ENCODE measurements at places on chromosomes 6 and 20.

DNA sequence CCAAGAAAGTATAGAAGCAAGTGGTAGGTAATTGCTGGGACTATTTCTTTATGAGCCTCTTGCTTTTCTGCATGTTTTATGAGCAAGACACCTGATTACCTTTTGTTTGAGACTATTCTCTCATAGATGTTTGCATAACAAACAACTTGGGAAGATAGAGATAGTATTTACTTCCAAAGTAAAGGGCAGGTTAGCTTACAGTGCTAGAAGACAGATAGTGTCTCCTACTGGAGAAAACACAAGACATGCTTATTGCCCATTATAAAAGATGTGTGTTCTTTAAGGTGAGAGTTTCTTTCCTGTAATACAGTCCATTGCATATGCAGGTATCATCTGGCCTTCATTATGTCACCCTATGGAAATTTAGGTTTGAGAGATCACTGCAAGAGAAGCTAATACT is 174.2 kb upstream of the FUT9 start:
- DNase-seq = no peak

GRCh38 chr6:82416346-82416745 is 52.7 kb downstream of the TPBG start:
- DNase-seq = no peak

DNA sequence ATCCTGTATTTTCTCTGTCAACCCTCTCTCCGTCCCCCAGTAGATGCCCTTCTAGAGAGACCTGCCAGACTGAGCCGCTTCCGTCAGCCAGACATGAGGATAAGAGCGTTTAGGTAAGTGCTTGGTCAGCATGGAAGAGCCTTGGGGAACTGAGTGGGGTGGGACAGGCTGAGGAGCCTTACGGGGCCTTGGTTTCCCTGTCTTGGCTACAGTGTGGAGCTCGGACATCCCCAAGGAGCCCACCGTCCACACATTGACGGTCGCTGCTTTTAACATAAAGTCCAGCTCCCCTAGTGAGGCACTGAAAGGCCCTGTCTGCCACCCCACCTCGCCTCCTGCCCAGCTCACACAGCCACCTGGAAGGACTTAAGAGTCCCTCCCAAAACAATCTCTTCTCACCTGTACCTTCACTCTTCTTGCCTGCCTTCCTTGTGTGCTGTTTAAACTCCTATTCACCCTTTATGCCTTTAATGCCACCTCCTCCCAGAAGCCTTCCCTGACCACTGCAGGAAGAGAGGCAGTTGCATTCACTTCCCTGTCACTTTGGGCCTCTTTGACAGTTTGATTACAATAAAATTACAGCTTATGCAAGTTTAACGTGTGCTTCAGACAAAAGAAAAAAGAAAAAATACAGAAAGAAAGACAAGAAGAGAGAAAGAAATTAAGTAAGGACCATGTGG is 42.3 kb downstream of the PDYN start:
- DNase-seq = no peak

GRCh38 chr6:11744753-11745152 is 33.9 kb downstream of the ADTRP start:
- DNase-seq = no peak

DNA sequence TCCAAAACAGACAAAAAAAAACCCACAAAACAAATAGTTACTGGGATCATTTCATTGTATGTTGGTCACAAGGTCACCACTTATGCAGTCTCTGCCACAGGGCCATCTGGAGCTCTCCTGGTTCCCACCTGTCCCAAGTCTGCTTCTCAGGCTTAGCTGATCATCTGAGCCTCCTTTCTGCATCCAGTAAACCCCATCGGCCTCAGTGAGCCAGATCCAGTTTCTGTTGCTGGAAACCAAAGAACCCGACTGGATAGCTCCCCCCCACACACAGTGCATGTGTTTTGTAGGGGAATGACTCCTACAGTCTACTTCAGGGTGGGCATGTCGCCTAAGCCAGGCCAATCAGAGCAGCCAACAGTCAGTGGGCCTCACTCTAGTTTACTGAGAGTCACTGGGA is 233.3 kb downstream of the PREX1 start:
- no peak for DNase-seq

GRCh38 chr6:159493231-159493897 is 199.7 kb downstream of the SOD2 start:
- DNase-seq = no peak

- no peak for DNase-seq
These were observed 297.7 kb downstream of the CDC5L start for GRCh38 chr6:44685213-44685612.

GRCh38 chr6:46749731-46750130 is 3.0 kb downstream of the ANKRD66 start:
- no peak for DNase-seq

DNA sequence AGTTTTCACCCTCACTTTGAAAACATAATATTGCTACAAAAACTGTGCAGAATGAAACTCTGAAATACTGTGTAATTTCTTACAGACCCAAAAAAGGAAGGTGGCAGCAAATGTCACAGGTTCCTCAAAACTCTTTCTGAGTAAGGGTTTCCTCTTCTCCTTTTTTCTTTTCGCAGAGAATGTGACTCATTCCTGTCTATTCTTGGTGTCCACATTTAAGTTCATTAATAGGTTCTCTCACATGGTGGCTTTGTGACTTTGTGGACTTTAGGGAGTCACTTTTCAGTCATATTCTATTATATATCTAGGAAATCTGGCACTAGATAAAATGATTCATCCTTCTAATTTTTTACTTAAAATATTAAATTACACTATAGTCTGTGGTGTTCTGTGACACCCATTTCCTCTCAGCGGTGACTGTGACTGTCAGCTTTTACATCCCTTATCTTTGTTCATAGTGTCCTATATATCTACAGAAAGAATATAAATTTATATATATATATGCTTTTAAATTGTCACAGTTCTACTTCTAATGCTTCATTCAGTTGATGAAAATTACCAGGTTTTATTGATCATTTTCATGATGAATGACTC is 126.8 kb upstream of the HCRTR2 start:
- DNase-seq = no peak

GRCh38 chr6:168563656-168564055 is 122.7 kb downstream of the SMOC2 start:
- DNase-seq = no peak

DNA sequence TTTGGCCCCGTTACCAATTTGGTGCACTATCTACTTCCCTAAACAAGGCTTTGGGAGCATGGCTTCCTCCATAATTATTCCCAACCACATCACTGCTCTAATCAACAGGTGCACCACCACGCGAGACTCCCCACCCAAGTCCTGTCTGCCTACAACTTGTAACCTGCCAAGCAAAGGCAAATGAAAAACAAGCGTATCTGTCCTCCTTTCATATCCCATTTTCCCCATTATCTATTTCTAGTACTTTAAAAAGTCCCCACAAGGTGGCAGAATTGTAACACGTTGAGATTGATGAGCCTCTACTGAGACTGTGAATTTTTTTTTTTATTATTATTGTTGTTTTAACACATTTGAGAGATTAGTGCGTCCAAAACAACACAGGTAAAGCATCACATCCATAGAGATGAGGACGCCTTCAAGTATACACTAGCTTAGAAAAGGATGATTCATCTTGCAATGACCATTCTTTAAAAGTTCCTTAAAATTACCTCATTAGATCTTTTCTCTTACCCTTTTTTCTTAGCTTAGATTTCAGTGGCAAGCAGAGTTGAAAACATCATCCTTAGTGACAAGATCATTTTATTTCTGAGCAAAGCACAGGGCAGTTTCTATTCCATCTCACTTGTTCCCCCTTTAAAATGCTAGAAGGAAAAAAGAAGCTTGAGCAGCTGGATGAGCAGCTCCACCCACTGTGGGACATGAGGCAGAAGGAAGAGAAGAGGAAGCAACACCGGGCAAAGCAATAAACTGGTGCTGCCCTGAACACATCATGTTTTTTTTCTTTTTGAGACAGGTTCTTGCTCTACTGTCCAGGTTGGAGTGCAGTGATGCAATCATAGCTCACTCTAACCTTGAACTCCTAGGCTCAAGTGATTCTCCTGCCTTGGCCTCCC is 210.8 kb downstream of the ARHGAP18 start:
- DNase-seq = no peak

DNA sequence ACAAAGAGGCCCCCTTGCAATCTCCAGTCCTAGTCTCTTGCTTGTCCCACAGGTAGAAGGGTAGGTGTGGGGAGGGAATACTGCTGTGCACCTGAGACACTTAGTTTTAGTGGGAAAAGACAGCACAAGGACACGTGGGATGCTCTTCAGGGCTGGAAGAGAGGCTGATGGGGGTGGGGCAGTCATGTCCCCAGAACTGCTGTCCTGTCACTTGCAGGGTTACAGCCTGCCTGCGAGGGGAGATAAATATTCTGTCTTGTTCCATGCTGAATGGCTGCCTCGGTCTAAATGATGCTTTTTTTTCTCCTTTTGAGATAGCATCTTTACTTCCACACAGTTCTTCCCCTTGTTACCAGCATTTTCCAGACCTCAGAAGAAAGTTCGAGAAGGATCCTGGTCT is 106.2 kb downstream of the SLC24A3 start:
- no peak for DNase-seq

- no peak for DNase-seq
These were observed 136.0 kb downstream of the HFE start for GRCh38 chr6:26223228-26223627.

DNA sequence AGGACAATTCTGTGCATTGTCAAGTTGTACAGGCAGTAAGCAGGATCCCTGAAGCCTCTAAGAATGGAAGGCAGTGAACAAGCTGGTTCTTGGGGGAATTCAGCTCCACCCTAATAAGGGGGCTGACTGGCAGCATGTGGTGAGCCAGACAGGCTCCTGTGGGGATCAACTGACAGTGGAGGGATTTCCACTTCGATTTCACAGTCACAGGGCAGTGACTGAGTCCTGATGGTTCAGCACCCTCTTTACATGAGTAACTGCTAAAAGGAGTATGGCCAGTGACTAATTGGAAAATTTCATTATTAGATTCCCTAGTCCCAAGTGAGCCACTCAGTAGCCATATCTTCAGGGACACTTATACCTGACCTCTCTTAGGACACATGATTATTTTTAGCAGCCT is 78.4 kb downstream of the NDUFAF5 start:
- DNase-seq = no peak

DNA sequence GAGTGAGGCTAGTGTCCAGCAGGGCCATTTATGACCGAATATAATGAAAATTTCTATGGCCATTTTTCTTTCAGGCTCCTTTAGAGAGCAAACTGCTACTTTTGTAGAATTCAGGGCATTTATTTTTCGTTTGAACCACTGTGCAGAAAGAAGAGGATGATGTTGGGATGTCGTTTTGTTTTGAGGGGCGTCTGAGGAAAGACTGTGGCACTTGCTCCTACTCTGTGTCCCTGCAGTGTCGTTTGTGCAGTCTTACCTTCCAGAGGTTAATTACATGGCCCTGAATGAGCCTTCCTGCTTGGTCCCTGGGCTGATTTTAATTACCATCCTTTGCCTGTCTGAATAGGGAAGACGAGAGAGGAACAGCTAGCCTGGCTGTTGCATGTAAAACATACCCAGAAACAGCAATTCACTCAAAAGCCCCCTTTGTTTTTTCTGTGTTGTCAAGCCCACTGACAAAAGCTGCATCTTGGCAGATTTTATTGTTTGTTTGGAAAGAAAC is 65.3 kb downstream of the CTNNBL1 start:
- DNase-seq = no peak

DNA sequence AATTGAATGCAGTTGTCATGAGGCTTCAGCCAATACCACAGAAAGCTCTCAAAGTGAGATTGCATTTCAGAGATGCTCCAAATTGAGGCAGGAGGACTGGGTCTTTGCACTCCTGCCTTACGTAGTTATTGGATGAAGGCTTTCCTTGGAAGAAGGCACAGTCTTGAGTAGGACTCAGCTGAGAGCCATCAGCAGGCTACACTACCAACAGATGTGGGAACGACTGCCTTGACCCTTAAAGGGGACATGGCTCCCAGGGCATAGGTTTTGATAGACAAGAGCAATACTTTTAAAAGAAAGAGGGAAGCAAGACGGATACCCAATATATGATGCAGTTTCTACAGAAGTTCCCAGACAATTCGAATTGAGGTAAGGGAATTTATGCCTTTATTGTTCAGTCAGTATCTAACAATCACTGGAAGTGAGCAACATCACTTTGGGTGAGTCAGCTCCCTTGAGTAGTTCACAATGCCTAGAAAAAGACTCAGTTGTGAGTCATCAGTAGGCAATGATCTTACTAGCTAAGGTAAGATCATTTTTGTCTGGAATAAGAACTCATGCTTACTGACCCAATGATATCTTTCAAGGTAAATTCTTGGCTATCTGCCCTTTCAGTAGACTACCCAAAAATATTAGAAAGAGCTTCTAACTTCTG is 390.8 kb downstream of the GJA1 start:
- DNase-seq = no peak

DNA sequence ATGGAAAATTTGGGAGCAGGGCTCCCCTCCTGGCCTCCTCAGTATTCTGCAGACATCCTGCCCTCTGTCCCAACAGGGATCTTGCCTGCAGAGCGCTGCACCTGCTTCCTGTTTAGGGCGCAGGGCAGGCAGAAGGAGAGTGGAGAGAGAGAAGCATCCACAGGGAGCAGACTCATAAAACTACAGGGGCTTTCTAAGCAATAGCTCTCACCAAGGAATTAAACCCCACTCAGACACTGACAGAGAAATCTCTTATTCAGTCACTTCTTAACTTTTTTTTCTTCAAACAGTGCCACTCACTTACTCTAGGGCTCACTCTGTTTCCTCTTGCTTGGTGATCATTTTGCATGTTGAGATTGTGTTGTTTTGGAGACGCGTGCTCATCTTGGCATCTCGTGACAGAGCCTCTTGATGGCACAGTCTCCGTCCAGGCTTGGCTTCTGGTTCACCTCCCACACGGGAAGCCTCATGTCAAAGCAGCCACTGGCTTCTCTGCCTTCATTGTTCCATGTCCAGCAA is 153.1 kb upstream of the INSM1 start:
- no peak for DNase-seq

DNA sequence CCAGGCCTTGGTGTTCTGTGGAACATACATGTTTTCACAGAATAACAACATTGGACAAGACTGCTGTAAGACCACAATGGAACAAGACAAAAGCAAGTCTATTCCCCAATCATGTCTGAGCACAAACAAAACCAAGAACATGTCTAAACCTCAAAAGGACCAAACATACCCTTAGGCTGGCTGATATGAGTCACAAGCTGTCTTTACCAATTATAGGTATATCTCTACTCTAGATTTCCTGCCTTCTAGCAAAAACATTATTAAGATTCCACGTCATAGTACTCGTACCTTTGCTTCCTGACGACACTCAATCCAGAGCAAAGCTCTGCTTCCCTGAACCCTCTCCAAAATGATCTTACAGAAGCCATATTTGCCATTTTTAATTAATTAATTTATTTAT is 15.4 kb upstream of the L3MBTL1 start:
- no peak for DNase-seq

GRCh38 chr6:1714654-1715053 is 104.9 kb downstream of the FOXC1 start:
- DNase-seq = no peak

DNA sequence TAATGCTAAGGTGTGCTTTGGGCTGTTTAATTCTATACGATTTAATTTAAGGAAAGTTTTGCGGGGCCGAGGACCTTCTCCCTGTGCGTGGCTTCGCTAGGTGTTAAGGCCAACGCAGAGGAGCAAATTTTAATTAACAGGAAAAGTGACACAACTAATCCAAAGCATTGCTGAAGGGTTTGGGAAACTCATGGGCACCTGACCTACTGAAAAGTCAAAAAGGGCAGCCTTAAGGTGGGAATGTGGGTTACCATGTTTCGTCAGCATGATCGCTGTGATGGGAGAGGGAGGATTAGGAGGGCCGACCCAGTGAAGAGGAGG is 415 bp upstream of the CUL9 start:
- DNase-seq = no peak

Data from activated gamma-delta T cell treated with anti-CD3 and anti-CD28 coated beads, Interleukin-2, amount 50 U/mL, for 16 hours (primary cell).